ENCODE measurements at places on chromosomes 2 and 18.
A peak's percentile ranks its signal among the peaks of the same experiment; 100 is the strongest.

GRCh38 chr2:197514754-197515153 lies 1.1 kb upstream of the MOB4 start:
- no peak for DNase-seq

- no peak for DNase-seq
These were observed 759.7 kb upstream of the FANCL start for GRCh38 chr2:59000796-59001195.

DNA sequence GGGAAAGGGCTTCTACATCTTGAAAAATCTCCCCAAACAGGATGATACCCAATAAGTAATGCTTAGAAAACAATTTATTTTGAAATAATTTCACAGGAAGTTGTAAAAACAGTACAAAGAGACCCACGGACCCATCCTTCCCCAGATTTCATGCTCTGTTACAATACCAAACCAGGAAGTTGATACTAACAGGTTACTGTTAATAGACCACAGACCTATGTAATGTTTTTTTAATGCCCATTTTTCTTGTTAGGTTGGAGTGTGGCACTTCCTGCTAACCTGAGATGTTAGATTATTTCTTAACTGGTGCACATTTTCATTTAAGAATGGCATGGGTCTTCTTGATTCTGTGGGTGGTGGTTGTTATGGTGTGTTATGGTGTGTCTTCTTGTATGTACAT lies 21.4 kb upstream of the MGAT5 start:
- no peak for DNase-seq

DNA sequence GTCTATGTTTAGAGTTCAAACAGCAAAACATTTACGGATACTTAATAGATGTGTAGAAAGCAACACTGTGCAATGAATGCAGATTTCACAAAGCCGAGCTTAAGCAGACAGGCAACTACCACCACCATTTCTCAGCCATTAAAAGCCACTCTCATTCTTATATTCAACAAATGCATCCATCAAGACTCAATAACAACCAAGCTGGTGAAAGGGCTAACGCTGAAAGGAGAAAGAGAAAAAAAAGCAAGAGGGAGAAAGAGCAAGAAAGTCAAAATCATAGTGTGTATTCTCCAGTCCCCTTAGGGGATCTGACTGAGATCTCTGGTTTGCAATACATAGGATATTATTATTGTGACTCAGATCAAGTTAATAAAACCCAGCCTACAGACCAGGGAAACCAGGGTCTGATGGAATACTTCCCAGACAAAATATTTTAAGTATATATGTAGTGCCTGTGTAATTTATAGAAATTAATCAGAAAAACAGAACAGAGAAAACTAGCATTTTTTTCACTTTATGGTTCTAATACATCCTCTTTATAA lies 14.1 kb downstream of the SATB2 start:
- DNase-seq, result no peak

GRCh38 chr18:72910045-72910444 lies 42.3 kb upstream of the NETO1 start:
- no peak for DNase-seq

GRCh38 chr2:46273225-46273863 lies 23.9 kb upstream of the EPAS1 start:
- DNase-seq, result no peak

GRCh38 chr2:204325468-204325867 lies 219.8 kb upstream of the PARD3B start:
- DNase-seq, result peak; percentile 13

DNA sequence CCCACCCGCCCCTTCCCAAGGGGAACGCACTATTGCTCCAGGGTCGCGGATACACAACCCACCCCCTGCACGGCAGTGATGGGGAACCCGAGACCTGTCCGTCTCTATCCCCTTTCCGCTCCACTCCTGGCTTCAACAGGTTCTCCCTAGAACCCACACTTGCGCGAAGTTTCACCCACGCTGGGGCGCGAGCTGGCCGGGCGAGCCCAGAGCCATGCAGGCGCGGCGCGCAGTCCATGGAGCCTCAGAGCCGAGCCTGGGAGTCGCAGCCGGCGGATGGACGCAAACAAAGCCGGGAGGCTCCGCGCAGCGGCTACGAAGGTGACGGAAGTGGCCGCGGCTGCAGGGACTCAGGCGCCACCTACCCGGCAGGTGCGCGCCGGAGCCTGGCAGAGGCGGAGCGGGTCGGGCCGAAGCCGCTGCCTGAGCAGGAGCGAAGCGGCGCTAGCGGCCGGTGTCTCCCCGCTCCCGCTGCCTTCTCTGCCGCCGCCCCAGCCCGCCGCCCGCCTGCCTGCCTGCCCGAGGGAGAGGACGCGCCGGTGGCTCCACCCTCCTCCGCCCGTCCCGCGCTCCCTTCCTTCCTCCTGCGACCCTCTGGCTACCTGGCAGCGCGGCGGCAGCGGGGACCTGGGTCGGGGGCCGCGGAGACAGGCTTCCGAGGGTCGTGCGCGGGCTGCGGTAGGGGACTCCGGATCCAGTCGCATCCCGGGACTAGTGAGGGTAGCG lies 14.0 kb downstream of the ALPG start:
- DNase-seq, result no peak

GRCh38 chr2:42195559-42195958 lies 26.4 kb downstream of the EML4 start:
- no peak for DNase-seq

Data from amygdala (tissue), 56 donors.